NCI-H1694 treated with DMSO at 0.1 percent for 48 hours (cell line): ENCODE measurements at places on chromosomes 5 and 9.

DNA sequence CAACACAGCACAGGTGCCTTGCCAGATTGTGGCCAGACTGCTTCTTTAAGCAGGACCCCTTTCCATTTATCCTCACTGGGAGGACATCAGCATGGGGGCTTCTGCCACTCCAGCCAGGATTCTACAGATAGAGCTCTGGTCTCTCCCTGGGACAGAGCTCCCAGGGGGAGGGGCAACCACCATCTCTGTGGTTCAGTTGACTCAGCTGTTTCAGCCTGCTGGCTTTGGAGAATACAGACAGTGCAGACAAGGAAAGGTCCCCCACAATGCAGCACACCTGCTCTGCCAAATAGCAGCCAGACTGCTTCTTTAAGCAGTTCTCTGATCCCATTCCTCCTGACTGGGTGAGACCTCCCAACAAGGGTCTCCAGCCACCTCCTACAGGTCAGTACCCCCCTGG, 132.8 kb downstream of the OR2K2 start:
- no peak for DNase-seq

DNA sequence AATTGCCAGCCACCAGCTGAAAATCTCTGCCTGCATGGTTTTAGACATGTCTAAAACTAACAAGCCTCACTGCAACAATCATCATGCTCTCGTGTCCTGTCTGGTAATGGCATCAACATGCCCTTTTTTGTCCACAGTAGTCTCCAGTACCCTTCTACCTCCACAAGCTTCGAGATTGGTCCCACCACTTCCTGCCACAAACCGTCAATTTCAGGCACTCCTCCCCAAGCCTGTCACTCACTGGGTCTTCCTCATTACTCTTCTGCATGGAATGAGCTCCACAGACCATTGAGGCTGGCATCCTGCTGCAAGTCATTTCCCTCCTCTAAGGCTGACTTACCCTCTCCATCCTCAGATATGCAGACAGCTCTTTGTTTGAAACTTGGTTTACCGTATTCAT, 9.0 kb downstream of the LPAR1 start:
- DNase-seq, result no peak

GRCh38 chr9:4980086-4980727, 4.9 kb upstream of the JAK2 start:
- no peak for DNase-seq

DNA sequence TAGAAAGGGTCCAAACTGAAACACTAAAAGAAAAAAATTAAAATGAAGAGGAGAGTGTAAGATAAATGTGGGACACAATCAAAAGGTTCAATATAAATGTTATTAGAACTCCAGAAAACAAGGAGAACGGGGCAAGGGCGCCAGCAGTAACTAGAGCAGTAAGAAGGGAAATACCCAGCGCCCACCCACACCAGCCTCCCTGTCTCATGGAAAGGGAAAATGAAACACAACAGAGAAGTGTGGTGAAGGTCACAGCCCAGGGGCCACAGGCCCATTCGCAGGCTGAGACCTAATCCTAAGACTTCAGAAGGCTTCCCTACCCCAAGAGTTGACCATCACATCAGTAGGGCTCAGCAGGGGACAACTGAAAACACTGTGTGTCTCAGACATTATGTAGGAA, 45.8 kb upstream of the CLK4 start:
- DNase-seq, result no peak

DNA sequence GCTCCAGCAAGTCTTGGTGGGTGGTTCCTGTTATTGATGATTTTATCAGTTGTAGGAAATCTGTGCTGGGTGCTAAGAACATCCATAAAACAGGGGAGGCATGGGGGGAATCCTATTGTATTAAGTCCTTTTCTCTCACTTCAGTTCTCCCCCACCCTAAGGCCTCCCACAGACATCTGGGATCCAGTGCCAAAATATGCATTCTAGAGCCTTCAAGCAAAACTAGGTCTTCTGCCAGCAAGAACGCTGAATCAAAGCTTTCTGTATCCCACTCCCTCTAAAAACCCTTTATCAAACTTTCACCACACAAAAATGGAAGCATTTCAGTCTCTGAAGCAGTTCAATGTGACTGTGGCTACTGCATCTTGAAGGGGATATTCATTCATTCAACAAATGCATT, 281.9 kb downstream of the GAS1 start:
- DNase-seq, result no peak

DNA sequence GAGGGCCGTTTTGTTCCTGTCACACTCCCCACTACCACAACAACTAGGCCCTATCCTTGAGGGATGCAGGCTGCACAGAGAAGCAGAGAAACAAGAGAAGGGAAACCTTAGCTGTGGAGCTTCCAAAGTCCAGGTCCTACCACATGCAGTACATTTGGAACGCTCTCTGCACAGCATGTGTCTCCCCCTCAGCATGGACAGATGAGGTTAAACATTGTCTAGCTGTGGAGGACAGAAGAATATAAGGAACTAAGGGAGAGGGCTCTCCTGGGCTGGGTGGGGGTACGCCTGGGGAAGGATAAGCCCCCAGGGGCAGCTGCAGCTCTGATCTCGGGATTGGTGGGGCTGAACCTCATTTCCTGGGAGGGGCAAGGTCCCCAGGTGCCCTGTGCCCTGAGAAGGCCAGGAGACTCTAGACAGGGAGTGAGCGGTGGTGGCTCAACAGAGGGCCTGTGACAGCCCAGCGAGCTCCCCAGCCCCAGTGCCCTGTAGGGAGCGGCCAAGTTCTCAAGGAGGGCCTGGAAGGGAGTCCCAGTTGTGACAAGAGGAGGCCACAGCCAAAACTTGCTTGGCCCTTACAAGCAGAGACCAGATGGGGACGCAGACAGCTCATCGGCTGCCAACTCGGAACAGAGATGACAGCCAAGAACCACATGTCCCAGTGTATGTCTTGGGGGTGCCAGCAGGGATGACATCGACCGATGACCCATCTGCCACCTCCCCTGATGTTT, 30.1 kb downstream of the TSPAN17 start:
- peak; percentile 52 for DNase-seq

DNA sequence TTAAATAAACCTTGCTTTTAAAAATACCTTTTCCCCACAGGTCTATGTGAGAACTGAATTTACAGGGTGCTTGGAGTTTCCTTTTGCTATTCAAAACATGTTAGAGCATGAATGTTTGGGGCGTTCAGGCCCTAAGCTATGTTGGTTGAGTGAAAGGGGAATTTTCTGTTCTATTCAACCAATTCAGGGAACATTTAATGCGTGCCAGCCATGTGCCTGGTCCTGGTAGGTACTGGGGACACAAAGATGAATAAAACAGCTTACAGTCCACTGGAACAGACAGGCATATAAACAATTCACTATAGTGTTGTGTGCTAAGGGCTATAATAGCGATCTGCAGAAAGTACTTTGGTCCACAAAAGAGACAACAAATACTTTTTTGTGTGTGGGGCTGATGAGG, 108.5 kb downstream of the ZSWIM6 start:
- DNase-seq, result no peak

DNA sequence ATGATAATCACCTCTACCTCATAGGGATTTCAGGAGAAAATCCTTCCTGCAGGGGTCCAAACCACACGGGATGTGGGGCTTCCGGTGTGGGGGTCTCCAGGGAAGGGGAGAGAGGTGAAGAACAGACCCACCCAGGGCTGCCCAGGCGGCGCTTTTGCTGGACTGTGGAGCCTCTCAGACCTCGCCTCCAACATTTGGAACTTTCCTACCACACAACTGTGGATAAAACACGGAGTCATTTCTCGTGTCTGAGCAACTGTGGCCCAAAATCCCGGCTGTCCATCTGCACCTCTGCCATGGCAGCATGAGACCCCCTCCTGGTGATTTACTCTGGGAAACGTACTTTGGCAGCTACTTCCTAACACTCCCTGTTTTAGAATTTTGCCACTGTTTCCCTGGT, 307.8 kb upstream of the IRX4 start:
- no peak for DNase-seq

DNA sequence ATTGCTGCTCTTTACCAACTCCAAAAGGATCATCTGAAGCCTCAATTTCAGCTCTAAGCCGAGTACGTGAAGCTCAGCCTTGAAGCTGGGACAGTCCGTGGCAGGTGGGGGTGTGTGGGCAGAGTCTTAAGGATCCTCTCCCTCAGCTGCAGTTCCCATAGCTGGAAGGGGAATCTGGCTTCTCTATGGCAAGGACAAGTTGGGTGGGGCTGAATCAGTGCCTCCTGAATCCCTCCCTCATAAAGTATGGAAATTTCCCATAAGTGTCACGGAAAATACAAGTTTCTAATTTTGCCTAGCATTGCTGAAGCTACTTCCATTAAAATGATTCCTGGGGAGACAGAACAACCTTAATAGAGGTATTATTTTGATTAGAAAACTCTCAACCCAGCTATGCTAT, 47.9 kb upstream of the SMIM32 start:
- DNase-seq, result no peak

- DNase-seq, result no peak
Measured at GRCh38 chr5:76544268-76544926, 78.8 kb downstream of the F2RL2 start.

DNA sequence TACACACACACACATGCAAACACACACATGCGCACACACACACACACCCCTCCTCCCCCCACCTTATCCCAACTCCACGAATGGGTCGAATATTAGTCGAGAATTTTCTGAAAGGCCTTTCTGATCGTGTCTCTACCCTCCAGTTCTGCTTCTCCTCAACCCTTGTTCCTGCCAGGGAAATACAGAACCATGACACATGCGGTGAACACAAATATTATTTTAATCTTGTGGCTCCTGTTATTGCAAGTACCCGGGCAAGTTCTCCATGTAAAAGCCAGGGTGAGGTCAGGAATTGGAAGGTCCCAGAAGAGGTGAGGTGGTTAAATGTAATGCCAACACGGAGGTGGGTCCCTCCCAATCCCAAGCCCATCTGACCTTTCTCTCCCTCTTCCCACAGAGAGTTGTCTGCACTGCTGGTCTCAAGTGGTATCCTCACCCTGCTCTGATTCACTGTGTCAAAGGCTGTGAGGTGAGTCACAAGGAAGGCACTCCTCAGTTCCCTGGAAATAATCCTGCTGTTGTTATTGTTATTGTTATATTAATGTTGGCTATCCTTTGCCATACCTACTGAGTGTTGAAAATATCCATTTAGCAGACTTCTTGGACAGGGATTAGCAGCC, 223.7 kb downstream of the PAPPA start:
- DNase-seq, result no peak

DNA sequence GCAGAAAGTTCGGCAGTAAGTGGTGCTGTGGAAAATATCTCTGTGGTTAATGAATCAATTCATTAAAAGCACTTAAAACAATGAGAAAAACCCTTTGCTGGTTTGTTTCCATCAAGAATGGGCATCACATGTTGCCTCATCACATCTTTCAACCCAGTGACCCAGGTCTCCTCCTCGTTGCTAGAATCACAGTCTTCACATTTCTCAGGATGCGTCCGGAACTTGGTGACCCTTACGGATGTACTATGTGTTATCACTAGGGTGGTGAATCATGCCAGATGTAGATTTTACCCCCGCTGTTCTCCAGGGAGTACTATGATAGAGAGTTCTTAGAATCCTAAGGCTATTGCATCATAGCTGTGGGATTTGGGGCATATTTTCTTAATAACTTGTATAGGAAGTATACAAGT, 217.9 kb upstream of the KLF4 start:
- DNase-seq, result no peak

DNA sequence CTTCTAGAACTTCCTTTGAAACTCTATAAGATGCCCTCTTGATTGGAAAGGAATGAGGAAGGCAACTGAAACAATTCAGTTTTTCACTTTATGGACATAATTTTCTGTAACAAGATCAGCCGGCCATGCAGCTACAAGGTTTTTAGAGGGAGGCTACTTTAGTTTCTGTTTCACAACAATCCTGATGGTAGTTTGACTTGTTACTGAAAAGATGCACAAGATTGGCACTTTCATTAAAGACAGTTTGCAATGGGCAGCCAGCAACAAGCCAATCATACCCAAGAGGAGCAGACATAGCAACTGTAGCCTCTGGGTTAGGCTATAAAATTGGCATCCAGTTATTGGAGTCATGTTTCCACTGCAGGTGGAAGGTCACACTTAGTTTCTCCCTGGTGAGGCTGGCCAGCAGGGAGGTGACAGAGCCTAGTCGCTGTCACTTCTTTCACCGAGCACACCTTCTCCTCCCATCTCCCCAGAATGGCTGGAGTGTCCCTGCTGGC, 74.3 kb upstream of the TGFBR1 start:
- no peak for DNase-seq

GRCh38 chr9:14315875-14316601, 2.1 kb upstream of the NFIB start:
- peak; percentile 61 for DNase-seq

GRCh38 chr5:163276466-163276865, 160.9 kb upstream of the CCNG1 start:
- DNase-seq, result no peak

DNA sequence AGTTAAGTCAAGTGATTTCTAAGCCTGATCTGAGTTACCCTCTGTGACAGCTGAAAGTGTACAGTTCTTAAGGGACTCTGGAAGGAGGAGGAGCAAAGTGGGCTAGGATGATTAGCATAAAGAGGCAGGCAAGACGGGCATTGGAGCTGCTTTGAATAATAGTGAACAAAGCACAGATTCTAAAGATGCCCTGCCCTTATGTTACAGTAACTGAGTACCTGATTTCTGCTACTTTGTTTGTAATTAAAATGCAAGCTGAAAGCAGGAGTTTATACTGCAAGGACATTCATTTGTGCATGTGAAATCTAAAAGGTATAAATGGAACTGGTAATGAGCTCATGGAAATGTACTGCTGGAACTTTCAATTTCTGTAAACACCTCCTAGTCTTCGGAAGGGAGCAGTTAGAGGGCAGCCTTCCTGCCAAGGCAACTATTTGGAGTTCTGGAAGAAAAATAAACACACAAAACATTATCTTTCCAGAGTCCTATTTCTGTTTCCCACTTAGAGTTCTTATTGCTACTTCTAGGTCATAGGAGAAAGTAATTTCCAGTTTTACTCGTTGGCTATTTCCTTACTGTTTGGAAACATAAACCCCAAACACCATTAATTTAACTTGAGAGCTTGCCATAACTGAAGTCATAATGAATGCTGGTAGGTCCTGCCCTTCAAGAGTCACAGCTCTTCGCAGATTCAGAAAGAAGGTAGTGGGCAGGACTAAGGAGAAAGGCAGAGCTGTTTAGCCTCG, at the start of gene RANBP3L:
Gene RANBP3L, minus strand, starts transcription at position 45 of the 746 bp plus-strand sequence. CDS start 486 bp downstream, outside the sequence.
- no peak for DNase-seq

DNA sequence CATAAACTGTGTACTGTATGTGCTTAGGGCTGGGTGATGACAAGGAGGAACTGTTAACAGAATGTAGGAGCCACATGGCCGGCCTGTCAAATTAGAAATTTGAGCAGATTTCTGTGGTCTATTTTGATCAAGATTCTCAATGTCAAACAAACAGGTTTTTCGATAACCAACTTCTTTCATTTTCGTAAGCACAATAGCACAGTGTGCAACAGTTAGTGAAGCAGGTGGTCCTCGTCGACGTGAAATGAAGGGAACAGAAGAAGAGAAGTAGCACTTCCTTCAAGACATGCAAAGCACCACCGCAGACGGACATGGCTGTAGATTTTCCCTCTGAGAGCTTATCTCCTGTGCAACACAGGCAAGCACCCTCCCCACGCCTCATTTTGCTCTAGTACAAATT, 252.1 kb downstream of the CRB2 start:
- DNase-seq, result no peak

- no peak for DNase-seq
Measured at GRCh38 chr9:136364942-136365774, 1.6 kb upstream of the DNLZ start.
